Activated T-helper 2 cell treated with anti-CD3 and anti-CD28 coated beads, Interferon-gamma antibody, Interleukin-2, Interleukin-4, amounts not matched to agents 10 μg/mL and 5 μg/mL and 100 μg/mL, durations not matched to agents 14 hours and 24 hours and 36 hours (primary cell): ENCODE measurements at places on chromosomes 11 and 22.

DNA sequence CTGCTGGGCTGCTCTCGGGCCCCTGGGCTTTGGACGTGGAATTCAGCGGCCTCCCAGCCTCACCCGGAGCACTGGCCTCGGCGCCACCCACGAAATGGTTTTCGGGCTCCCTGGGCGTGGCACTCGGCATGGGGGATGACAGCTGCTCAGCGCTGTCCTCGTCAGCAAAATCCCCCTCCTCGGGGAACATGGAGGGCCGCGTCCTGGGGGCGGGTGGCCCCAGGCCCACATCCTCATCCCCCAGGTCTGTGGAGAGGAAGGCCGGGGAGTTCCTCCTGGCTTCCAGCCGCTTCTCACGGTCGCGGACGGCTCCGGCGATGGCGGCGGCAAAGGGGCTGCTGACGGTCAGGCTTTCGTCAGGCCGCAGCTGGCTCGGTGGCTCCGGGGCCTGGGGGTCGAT, 88.4 kb downstream of the CTTN start:
- no peak overlapping the region for H3K27ac ChIP-seq
- no peak overlapping the region for H3K4me3 ChIP-seq
- H3K27me3 ChIP-seq, result no peaks in the 10 kb centered on the region
- H3K36me3 ChIP-seq, result no peaks in the 10 kb centered on the region

DNA sequence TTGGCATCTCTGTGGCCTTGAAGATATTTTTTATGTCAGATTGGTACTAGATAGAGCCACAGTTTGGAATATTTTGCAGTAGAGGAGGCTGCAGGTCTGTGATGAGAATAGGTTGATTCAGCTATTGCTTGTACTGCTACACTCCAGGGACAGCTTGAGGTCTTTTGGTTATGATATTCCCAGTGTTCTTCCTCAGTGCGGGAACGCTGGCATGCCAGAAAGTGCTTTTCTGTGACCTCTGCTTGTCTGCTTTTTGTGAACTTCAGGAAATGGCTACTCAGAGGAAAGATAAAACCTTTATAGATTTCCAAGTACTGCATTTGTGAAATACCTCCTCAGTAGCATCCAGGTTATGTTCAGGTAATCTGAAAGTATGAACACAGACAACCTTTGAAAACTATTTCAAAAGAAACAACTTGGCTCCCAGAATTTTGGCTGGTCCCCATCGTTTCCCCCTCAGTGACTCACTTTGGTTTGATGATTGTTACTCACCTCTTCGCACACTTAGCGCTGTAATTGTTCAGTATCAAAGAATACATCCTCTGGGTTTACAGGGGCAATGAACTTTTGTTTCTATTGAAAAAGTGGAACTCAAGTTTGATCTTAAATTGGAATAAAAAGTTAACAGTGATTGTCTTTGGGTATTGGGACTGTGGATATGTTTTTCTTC, 191.4 kb downstream of the HIPK3 start:
- no peaks in the 10 kb centered on the region for H3K36me3 ChIP-seq
- H3K27me3 ChIP-seq, result peaks cover 5% of the 10 kb centered on the region
- no peaks in the 10 kb centered on the region for H3K4me1 ChIP-seq
- H3K4me3 ChIP-seq, result no peak overlapping the region
- H3K27ac ChIP-seq, result no peak overlapping the region

GRCh38 chr11:100712583-100712982, 25.5 kb downstream of the ARHGAP42 start:
- H3K4me1 ChIP-seq, result no peaks in the 10 kb centered on the region
- H3K27me3 ChIP-seq, result no peaks in the 10 kb centered on the region
- H3K36me3 ChIP-seq, result no peaks in the 10 kb centered on the region

DNA sequence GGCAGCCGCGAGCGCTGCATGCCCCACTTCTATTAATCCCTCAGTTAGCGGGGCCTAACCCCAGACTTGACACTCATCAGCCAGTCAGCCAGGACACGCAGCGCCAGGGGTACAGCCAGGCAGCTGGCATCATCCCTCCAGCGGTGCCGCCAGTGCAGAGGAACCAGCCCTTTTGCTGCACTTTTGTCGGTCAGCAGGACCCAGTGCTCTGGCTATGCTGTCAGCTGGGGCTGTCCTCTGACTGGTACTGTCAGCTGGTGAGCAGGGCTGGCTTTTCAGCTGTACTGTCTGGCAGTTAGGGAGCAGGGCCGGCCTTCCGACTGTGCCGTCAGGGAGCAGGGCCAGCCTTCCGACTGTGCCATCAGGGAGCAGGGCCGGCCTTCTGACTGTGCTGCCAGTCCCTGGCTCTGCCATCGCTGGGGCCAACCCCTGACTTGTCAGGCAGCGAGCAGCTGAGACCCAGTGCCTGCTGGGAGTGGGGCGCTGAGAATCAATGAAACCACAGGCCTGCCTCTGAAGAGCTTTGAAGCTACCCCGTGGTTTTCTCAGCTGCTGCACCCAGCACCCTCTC, 115.4 kb downstream of the KIAA1671 start:
- H3K27me3 ChIP-seq, result no peaks in the 10 kb centered on the region
- peaks cover 55% of the 10 kb centered on the region for H3K4me1 ChIP-seq
- H3K27ac ChIP-seq, result peak overlapping the region; percentile 95

GRCh38 chr11:2450321-2451041, 5.7 kb downstream of the KCNQ1 start:
- H3K27ac ChIP-seq, result no peak overlapping the region
- peaks cover under 1% of the 10 kb centered on the region for H3K27me3 ChIP-seq
- DNase-seq, result no peak
- H3K4me3 ChIP-seq, result no peak overlapping the region
- H3K36me3 ChIP-seq, result no peaks in the 10 kb centered on the region
- H3K4me1 ChIP-seq, result peaks cover 12% of the 10 kb centered on the region

DNA sequence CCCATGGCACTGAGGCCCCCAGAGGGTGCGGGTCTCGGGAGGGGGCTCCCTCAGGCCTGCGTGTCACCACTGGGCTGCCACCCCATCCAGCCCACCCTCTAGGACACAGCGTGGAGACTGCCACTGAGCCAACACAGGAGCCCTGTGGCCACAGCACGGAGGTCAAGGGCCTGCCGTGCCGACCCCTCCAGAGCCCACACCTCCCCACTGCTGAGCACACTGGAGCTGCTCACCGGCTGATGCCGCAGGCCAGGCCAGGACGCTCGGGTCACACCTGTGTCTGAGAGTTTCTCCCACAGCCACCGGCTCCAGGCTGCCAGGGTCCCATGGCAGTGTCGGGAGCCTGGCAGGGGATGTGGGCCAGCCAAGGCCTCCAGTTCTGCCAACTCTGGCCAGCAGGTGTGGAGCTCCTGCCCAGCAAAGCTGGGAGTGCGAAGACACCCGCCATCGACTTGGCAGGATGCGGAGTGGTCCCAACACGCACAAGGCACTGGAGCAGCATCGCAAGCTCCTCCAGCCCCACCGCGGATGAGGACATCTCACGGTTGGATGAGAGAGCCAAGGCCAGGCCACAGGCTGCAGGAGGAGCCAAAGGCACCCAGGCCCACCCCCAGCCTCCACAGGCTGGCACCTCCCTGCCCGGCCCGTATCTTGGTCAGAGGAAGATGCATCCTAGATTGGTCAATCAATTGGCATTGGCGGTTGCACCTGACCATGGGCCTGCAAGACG, 187.1 kb downstream of the BRD1 start:
- no peaks in the 10 kb centered on the region for H3K4me1 ChIP-seq
- H3K4me3 ChIP-seq, result no peak overlapping the region
- no peaks in the 10 kb centered on the region for H3K27me3 ChIP-seq
- no peak for DNase-seq
- H3K27ac ChIP-seq, result no peak overlapping the region

- no peaks in the 10 kb centered on the region for H3K27me3 ChIP-seq
- H3K27ac ChIP-seq, result no peak overlapping the region
- H3K36me3 ChIP-seq, result no peaks in the 10 kb centered on the region
- peaks cover 3% of the 10 kb centered on the region for H3K4me1 ChIP-seq
These were observed 46.2 kb downstream of the MACROD1 start for GRCh38 chr11:64119700-64120099.

GRCh38 chr11:70505761-70506657, 107.7 kb downstream of the CTTN start:
- no peaks in the 10 kb centered on the region for H3K36me3 ChIP-seq
- no peak overlapping the region for H3K4me3 ChIP-seq
- no peak overlapping the region for H3K27ac ChIP-seq
- H3K4me1 ChIP-seq, result no peaks in the 10 kb centered on the region
- DNase-seq, result no peak

GRCh38 chr11:126485986-126486635, 130.6 kb downstream of the ST3GAL4 start:
- DNase-seq, result no peak
- no peak overlapping the region for H3K4me3 ChIP-seq

- peak overlapping the region; percentile 39 for H3K27ac ChIP-seq
- H3K4me1 ChIP-seq, result peaks cover 37% of the 10 kb centered on the region
- H3K4me3 ChIP-seq, result no peak overlapping the region
- no peaks in the 10 kb centered on the region for H3K27me3 ChIP-seq
These were observed 13.7 kb downstream of the ZBTB44 start for GRCh38 chr11:130301002-130301401.

DNA sequence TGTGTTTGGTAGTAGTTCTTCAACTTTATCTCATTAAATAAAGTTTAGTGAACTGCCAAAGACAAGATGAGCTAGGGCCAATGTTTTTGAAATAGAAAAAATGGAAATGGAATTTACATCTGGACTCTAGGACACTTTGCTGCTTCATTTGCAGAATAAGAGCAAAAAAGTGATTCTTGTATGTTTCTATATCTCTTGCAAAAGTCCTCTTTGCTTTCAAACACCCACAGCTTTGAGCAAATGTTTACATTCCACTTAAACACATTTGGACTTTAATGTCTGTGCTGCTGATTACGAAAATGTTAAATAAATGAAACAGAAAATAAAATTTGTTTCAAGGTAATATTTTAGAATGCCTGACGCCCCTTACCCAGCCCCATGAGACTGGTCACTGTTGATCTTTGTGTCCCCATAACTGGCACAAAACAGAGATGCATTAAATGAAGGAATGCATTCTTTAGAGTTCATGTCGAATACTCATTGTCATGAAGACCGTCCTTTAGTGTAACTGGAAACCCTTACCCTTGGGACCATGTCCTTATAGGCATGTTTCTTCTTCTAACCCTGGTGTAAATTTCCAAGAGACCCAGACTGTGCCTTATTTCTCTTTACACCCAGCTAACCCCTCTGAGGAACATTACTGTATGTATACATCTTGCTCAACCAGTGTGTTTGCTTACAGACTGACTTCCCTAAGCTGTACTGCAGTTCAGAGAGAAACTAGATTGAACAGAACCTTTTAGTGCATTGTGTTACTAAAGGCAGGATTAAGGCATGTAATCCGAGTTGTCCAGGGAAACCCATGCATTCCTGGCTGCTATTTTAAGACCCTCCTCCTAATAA, 199.7 kb downstream of the NAV2 start:
- H3K4me3 ChIP-seq, result no peak overlapping the region
- no peak overlapping the region for H3K27ac ChIP-seq
- H3K36me3 ChIP-seq, result no peaks in the 10 kb centered on the region
- H3K27me3 ChIP-seq, result no peaks in the 10 kb centered on the region
- DNase-seq, result no peak

DNA sequence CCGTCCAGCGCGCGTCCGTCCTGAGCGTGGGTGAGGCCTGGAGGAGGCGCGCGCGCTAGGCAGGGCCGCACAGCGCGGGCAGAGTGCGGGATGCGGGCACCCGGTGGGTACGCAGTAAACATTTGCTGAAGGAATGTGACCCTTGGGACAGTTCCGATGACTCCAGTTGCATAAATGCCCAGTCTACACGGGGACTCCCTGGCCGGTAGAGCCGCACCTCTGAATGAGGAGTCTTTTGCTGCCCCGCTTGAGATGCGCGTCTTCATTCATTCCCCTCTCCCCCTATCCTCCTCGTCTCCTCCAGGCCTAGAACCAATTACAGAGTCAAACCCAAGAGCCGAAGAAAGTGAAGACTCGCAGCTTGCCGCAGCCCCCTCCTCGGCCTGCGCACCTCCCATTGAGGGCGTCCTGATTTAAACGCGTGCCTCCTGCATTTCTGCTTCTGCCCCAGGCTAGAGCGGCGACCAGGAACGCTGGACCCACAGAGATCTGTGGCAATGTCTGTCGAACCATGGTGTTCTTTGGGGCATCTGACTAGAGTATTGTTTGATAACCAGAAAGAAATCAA, 729 bp upstream of the CHKB start:
- no peak for DNase-seq
- peaks cover under 1% of the 10 kb centered on the region for H3K27me3 ChIP-seq
- peaks cover 25% of the 10 kb centered on the region for H3K36me3 ChIP-seq
- peak overlapping the region; percentile 75 for H3K27ac ChIP-seq
- H3K4me1 ChIP-seq, result peaks cover 12% of the 10 kb centered on the region
- peak overlapping the region; percentile 94 for H3K4me3 ChIP-seq

DNA sequence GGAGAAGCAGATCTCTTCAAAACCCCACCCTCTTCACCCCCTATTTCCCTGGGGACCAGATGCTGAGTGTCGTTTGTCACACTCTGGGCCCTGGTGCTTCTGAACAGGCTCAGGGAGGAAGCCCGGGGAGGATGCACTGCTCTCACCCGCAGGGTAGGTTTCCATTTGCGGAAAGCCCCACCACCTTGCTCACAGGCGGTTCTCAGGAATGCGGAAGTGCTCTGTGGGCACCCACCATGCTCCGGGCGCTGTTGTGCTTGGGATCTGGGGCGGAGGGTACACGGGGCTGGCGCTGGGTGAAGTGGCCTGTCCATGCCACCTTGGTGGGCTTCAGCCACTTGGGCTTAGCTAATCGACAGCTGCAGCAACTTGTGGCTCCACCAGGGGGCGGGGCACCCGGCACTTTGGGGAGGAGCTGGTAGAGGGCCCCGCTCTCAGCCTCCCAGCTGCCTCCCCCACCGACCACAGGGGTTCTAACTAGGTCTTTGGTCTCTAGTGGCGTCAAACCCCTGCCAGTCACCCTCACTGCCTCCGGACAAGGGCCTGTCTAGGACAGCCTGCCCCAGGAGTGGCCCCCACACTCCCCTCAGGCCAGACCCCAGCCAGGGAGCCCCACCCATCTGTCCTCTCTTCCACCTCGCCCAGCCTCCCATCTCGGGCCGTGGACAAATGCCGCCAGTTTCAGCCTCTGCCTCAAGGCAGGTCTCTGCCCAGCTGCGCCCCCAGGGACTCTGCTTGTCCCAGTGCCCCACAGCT, 7.4 kb downstream of the NDUFV1 start:
- H3K4me3 ChIP-seq, result peak overlapping the region; percentile 74
- H3K36me3 ChIP-seq, result peaks cover 28% of the 10 kb centered on the region
- H3K27me3 ChIP-seq, result no peaks in the 10 kb centered on the region

DNA sequence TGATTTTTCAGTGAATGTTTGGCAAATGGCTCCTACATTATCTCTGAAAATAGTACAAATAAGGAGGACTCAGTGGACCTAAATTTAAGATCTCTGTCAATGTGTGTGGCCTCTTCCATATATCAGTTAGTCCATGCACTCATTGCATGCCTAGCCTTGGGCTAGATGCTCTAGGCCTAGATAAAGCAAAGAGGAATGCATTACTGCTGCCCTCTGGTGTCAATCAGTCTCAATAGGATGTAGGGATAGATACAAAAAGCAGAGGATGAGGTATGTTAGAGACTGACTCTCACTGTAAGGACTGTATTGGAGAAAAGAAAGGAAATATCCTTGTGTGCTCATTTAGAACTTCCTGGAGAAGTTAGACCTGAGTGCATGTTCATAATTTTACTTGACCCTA, 42.0 kb downstream of the MS4A2 start:
- no peak for DNase-seq
- H3K27me3 ChIP-seq, result no peaks in the 10 kb centered on the region
- H3K27ac ChIP-seq, result no peak overlapping the region
- H3K4me3 ChIP-seq, result no peak overlapping the region
